Stimulated activated CD8-positive, alpha-beta memory T cell treated with anti-CD3 and anti-CD28 coated beads, Interleukin-4, amount 100 ng/mL, for 48 hours (primary cell): ENCODE measurements at places on chromosomes 11 and 22.

- no peak for DNase-seq
These were observed 9.7 kb upstream of the CCKBR start for GRCh38 chr11:6249770-6250555.

DNA sequence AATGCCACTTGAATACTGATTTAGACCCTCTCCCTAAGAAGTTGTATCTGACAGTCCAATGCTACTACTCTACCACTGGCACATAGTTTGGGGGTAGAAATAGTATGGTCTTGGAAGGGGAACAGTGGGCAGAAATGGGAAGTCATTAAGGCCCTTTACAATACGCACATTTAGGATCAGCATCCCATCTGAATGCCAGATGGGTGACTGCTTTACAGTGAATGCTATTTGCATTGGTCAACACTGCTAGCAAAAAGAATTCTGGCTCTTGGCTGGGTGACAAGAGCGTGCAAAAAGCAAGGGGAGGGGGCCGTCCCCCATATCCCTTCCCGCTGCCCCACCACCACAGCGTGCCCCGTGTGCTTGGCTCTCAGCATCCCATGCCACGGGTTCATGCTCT lies 104.7 kb upstream of the BID start:
- no peak for DNase-seq

DNA sequence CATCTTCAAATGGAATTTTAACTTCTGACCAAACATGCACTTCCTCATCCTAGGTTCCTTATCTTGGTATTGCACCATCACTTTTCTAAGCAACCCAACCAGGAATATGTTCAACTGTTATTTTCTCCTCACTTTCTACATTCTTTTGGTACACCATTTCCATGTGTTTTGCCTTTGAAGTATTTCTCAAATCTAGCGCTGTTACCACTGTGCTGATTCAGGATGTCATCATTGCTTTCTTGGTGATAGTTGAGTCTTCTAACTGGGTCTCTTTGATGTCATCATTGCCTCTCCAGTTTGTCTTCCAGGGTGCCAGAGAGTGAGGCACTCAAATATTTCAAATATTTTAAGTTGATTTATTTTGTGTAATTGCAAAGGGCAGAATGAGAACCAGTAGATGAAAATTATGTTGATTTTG lies 47.5 kb downstream of the HORMAD2 start:
- DNase-seq: no peak

GRCh38 chr22:48450188-48450825 lies 1377.4 kb downstream of the BRD1 start:
- DNase-seq: no peak

- no peak for DNase-seq
These were observed 356.4 kb downstream of the DYNC2H1 start for GRCh38 chr11:103465555-103466140.

GRCh38 chr11:29002816-29003215 lies 894.6 kb downstream of the METTL15 start:
- no peak for DNase-seq

GRCh38 chr11:86218125-86219084 lies 26.1 kb upstream of the EED start:
- peak; percentile 80 for DNase-seq

DNA sequence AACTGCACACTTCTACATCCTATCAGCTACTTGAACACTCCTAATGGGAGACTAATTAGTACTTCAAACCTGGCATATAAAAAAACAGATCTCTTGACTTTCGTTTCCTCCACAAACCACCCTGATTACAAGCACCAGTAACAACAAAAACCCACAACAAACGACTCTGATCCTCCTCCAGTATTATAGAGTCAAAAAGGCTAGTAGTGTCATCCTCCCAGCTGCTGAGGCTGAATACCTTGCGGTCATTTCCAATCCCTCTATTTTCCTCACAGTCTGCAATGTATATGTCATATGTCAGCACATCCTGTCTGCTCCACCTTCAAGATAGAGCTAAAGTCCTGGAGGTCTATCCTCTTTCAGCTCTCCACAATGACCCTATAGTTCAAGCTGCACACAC lies 688.9 kb upstream of the RAG2 start:
- no peak for DNase-seq

DNA sequence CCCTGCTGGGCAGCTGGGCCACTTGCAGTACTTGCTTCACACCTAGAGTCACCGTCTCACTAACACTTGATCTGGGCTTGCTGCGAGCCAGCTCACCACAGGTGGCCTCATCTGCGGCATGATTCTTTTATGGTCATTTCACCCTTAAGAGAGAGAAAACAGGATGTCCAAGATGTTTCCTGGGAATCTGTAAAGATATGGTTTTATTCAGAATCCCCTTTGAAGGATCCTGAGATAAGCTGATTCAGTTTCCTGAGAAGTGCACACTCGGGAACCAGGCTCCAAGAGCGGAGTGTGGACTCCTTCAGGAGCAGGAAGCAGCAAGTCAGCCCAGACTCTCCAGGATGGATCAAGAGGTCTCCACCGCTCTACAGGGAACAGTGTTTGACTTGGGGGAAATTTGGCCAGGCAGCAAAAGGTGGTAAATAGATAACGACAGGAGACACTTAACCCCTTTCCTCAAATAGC lies 21.8 kb upstream of the TP53AIP1 start:
- DNase-seq: no peak
